ENCODE measurements at places on chromosomes 4 and X. TPM values are rescaled to one million over a fixed set of nuclear protein-coding genes. Genes with fewer than 3 reads are reported as not detected.

DNA sequence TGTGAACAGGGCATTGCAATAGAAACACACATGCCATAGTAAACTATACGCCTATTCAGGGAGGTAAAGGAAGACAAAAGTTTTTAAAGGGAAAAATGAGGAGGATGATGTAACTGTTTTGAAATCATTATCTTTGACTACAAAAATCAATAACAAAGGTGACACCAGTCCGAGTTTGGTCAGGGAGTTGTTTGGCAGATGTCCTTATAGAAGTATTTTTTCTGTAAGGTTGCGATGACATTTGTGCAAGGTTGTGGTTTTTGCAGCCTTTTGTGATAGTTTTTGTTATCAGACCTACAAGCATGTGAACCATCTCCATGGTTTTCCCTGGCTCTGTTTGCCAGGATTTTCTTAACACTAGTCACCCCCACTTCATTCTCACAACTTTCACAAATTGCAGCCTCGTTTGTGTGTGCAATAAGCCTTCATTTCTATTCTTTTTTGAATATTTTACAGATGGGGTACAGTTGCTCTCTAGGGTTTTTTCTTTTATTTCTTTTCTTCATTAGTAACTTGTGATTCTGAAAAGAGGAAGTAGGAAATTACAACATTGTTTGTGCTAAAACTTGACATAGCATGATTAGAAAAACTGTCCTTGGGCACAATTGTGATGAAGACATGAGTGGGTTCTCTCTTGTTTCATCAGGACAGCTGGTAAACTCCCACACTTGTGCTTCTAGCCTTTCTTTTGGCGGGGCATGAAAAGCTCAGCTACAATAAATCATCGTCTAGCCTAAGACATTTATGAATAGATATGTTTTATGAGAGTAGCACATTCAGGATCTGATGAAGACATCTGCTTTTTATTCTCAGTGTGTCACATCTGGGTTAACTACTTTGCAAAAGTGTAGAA is 60.2 kb upstream of the PNPLA4 start:
- no peak for DNase-seq

The RASL11B gene
- 0.14 TPM for total RNA-seq

The PNMA6E gene
- total RNA-seq = not detected

The CABS1 gene
- total RNA-seq = not detected

The QDPR gene
- total RNA-seq = 25.8 TPM

- no peak for DNase-seq
These were observed 429.1 kb upstream of the INTU start for GRCh38 chr4:127203562-127204200.

DNA sequence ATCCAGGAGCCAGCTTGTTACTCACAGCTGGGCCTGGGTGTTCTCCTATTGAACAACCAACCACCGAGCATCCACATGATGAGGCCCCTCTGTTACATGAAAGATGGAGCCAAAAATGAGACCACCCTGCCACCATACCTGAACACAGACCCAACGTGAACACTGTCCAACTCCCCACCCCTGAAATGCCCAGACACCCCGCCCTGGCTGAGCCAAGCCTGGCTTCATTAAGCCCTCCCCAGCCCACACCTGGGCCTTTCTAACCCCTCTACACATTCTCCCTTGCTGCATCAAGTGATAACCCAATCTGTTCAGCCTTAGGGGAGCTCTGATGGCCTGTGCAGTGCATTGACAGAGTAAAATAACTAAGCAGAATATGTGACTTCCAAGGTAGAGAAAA is 80.7 kb downstream of the EVC start:
- DNase-seq = no peak

The FRAS1 gene
- not detected for total RNA-seq

The APOOL gene
- 12.0 TPM for total RNA-seq

DNA sequence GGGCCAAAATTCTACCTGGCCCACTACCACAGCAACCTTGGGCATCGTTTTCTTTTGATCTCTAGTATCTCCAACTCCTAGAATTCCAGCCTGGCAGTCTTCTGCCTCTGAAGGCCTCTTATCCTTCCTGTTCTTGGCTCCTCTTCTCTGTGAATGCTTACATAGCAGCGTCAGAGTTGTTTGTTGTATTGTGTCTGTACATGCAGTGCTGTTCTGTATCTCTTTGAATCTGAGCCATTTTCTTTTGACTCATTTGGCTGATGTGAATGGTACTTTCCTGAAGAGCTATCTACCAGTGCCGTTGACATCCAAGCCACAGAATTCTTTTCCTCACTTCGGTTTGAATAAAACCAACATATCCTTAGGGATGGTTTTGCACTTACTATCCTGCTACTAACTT is 79.2 kb downstream of the TMEM164 start:
- DNase-seq = no peak

DNA sequence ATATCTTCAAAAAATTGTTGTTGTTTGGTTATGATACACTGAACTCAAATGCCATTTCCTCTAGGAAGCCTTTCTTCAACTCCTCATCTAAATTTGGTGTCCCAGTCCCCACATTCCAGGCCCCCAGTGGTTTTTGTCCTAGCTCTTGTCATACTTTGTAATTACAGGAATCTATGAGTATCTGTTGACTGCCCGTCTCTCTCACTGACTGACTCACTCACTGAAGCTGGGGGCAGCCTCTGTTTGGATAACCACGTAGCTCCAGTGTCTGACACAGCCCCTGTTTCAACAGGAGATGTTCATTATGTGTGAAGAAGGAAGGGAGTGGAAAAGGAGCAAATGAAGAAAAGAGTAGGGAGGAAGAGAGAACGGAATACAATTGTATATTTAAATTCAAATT is 284.1 kb upstream of the TENM3 start:
- DNase-seq = no peak

The SSR4 gene
- 190 TPM for total RNA-seq

The ASB9 gene
- total RNA-seq = 0.82 TPM

- no peak for DNase-seq
These were observed 436.2 kb downstream of the KCNIP4 start for GRCh38 chr4:21512353-21512752.

DNA sequence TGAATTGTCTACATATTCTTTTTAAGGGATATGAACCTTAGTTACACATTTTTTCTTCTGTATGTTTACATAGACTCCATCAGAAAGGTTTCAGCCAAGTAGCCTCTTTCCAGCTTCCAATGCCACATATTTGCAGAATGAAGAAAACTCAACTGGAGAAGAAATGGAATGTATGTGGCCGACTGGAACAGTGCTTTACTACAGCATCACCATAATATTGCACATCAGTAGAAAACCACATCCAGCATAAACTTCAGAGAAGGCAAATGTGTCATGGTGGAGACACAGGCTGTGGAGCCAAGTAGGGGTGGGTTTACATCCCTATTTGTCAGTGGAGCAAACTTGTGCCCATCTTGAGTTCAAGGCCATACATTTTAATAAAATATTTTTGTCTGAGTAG is 204.8 kb upstream of the LDB2 start:
- DNase-seq = no peak

DNA sequence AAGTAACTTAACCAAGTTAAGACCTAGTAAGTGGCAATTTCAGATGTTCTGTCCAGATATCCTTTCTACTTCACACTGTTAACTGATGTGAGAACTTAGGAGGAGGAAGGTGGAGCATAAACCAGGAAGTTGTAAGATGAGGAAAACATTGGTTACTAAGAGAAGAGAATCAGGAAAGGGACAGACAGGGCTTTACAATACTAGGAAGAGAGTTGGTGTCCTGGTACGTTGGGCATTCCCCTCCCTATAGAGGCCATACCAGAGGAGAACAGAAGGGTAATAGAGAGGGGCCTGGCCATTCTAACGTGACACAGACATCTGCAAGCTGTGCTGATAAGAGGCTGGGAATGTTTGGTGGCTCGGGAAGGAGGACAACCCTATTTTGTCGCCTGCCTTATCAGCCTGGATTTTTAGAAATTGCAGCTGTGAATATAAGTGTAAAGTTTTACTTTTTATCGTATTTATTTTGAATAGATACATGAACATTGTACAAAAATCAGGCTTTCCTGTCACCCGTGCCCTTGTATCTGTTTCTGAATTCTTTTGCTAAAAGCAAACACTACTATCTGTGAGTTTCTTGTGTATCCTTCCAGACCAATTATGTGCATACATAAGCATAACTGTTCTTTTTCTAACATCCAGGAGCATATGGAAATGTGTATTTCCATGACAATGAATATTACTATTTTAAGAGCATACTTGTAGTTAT is 53.5 kb upstream of the HPRT1 start:
- no peak for DNase-seq

DNA sequence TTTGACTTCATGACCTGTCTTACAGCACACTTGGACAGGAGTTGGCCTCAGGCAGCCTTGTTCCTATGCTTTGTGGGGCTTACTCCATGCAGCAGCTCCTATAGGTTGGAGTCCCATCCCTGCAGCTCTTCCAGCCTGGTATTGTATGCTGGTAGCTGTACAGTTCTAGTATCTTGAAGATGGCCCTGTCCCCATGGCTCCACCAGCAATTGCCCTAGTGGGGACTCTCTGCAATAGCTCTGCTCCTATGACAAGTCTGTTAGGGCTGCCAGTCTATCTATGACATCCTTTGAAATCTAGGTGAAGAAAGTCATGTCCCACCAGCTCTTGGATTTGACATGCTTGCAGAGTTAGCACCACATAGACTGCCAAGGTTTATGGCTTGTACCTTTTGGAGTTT is 252.6 kb downstream of the ANTXR2 start:
- no peak for DNase-seq

GRCh38 chr4:121679267-121679666 is 17.5 kb downstream of the ANXA5 start:
- no peak for DNase-seq

GRCh38 chr4:27835851-27836250 is 975.2 kb downstream of the STIM2 start:
- DNase-seq = no peak

GRCh38 chrX:20664774-20665173 is 398.1 kb upstream of the RPS6KA3 start:
- DNase-seq = no peak

GRCh38 chr4:137994853-137995252 is 247.3 kb downstream of the SLC7A11 start:
- DNase-seq = no peak

GRCh38 chr4:184216515-184216914 is 1.2 kb downstream of the ENPP6 start:
- no peak for DNase-seq

- no peak for DNase-seq
These were observed 71.7 kb downstream of the NYX start for GRCh38 chrX:41518841-41519220.

The ANOS1 gene
- not detected for total RNA-seq

- no peak for DNase-seq
These were observed 77.2 kb downstream of the JAKMIP1 start for GRCh38 chr4:6123116-6123515.

GRCh38 chr4:143345356-143345755 is 8.7 kb downstream of the GAB1 start:
- DNase-seq = no peak

DNA sequence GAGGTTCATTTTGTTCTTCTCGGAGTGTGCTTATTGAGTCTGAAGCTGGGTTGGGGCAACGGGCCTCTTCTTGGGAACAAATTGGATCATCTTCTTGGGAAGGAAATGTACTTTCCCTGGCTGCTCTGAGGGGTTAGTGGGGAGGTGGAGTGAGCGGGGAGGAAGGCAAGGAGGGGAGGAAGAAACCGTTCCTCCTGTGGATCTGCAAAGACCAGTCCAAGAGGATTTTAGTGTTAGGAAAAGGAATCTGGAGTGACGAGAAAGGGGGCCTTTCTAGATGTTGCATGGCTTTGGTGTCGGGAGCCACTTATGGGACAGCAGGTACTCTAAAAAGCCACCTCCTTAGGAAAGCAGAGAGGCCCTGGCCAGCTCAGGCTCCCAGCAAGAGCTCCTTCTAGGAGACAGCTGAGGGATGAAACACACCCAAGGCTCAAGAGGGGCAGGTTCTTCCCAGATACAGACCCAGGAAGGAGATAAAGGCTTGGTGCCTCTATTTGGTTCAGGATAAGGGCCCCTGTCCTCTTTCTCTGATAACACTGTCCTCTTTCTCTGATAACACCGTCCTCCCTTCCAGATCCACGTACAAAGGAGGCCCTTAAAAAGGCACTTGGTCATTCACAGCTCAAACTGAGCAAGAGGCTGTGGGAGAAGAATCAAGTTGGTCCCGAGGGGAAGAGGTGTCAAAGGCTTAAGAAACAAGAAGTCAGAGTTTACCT is 451 bp downstream of the SOD3 start:
- no peak for DNase-seq

- no peak for DNase-seq
These were observed 36.3 kb downstream of the IL21 start for GRCh38 chr4:122584519-122584918.

The EDNRA gene
- total RNA-seq = not detected

The BTC gene
- total RNA-seq = not detected

DNA sequence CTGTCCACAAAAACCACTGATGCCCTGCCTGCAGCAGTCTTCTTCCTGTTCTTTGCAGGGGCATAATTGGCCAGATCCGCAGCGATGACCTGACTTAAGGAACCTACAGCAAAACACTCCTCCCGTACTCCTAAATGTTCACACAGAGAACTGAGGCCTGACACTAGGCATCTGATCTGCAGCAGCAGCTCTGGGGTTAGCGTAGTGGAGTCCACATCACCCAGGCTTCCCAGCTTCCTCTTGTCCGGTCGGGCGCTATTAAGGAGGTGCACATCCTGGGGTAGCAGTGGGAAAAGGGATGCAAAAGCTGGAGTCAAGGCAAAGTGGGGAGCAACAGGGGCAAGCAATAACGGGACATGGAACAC is 758 bp downstream of the SCFD2 start:
- peak; percentile 43 for DNase-seq

DNA sequence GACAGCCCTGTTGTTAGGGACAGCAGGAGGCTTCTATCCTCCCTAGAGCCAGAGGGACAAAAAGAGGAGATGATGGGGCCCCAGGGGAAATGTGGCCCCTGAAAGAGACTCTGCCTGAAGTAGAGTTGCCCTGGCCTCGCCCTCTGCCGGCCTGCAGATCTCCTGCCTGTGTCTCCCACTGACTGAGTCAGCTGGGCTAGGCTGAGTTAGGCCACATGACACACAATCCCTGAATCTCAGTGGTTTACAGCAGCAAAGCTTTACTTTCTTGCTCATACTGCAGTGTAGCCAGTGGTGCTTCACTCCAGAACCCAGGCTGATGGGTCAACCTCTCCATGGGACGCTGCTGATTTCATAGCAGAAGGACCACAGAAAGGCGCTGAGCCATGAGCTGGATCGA is 23.5 kb downstream of the DRD5 start:
- no peak for DNase-seq

DNA sequence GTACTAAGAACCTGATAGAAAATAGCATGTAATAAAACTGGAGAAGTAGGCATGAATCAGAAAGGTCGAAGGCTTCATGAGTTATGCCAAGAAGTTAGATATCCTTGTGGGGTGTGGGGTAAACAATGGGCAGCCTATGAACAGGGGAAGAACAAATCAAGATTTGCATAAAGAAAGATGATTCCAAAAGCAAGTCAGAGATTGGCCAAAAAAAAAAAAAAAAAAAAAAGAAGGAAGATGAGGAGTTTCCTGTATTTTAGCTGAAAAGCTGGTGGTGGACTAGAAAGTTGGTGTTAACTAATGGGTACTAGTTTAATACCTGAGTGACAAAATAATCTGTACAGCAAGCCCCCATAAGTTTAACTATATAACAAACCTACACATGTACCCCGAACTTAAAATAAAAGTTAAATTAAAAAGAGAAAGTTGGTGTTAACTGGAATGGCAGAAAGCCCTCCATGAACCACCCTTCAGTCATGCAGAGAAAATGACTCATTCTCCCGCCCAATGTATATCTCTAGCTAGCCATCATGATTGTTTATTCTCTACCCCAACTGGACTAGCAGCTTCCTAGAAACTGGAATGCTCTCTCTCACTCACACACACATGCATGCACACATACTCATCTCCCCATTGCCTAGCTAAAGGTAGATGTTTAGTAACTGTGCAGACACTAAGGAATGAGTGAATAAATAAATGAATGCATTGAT is 41.7 kb downstream of the ATP11C start:
- no peak for DNase-seq

GRCh38 chr4:38943343-38943742 is 75.7 kb downstream of the FAM114A1 start:
- DNase-seq = no peak

Data from activated CD8-positive, alpha-beta memory T cell treated with anti-CD3 and anti-CD28 coated beads, Interleukin-2, amount 10 ng/mL, durations not matched to agents 7 days and 5 days (primary cell).